ENCODE measurements at places on chromosomes 4 and X.

DNA sequence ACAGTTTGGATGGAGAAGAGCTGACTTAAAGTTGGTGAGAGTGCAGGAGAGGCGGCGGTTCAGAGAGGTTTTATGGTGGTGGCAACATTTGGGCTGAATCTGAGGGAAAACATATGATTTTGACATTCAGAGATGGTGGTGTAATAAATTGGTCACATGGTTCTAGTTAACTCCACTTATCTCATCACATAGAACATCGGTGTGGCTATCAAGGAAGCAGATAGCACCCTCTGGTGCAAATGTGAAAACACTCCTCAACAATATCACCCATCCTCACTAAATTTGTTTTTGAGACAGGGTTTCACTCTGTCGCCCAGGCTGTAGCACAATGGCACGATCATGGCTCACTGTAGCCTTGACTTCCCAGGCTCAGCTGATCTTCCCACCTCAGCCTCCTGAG, 28.8 kb downstream of the SUPT20HL2 start:
- H3K36me3 ChIP-seq = no peaks in the 10 kb centered on the region
- no peak overlapping the region for H3K4me3 ChIP-seq
- no peak for DNase-seq
- H3K27ac ChIP-seq = no peak overlapping the region
- peaks cover 4% of the 10 kb centered on the region for H3K4me1 ChIP-seq

- no peak overlapping the region for H3K4me3 ChIP-seq
- H3K27me3 ChIP-seq = no peaks in the 10 kb centered on the region
- H3K36me3 ChIP-seq = no peaks in the 10 kb centered on the region
- no peak for DNase-seq
- H3K4me1 ChIP-seq = no peaks in the 10 kb centered on the region
- H3K27ac ChIP-seq = no peak overlapping the region
Observed at GRCh38 chrX:101785142-101785541, 125.5 kb upstream of the ARMCX2 start.

DNA sequence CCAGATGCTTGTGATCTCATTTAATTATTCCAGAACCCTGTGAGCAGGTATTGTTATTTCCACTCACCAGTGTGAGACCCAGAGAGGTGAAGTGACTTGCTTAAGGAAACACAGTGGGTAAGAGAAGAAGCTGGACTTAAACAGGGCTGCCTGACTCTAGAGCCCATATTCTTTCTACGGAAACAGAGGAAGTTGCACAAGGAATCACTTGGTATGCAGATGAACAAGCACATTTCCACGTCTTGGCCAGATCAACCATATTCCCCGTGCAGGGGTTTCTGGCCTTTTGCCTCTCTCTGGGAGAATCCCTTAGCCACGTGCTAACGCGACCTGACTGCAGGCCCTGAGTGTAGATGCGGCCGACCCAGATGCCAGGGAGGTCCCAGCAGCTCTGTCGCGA, 195.5 kb upstream of the ATP6AP2 start:
- H3K4me1 ChIP-seq = no peaks in the 10 kb centered on the region
- H3K27me3 ChIP-seq = no peaks in the 10 kb centered on the region
- no peak overlapping the region for H3K4me3 ChIP-seq
- no peaks in the 10 kb centered on the region for H3K36me3 ChIP-seq

GRCh38 chr4:109989044-109989443, 76.4 kb downstream of the EGF start:
- peaks cover 4% of the 10 kb centered on the region for H3K27me3 ChIP-seq
- H3K27ac ChIP-seq = no peak overlapping the region
- DNase-seq = no peak
- H3K36me3 ChIP-seq = no peaks in the 10 kb centered on the region
- H3K4me1 ChIP-seq = peaks cover 4% of the 10 kb centered on the region

DNA sequence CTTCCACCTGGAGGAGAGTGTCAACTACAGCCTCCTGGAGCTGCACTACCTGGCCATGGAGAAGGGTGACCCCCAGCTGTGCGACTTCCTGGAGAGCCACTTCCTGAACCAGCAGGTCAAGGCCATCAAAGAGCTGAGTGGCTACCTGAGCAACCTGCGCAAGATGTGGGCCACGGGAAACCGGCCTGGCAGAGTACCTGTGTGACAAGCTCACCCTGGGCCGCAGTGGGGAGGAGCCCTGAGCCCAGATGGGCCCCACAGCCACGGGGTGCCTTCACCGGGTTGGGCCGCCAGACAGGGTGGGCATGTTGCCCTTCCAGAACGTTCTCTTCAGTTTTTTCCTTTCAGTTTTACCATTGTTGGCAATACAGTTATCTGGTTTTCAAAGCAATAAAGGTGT, 15.2 kb upstream of the FAM47A start:
- DNase-seq = no peak
- no peak overlapping the region for H3K27ac ChIP-seq
- no peak overlapping the region for H3K4me3 ChIP-seq
- H3K4me1 ChIP-seq = no peaks in the 10 kb centered on the region
- no peaks in the 10 kb centered on the region for H3K36me3 ChIP-seq
